ENCODE measurements at places on chromosomes 16 and 17.

DNA sequence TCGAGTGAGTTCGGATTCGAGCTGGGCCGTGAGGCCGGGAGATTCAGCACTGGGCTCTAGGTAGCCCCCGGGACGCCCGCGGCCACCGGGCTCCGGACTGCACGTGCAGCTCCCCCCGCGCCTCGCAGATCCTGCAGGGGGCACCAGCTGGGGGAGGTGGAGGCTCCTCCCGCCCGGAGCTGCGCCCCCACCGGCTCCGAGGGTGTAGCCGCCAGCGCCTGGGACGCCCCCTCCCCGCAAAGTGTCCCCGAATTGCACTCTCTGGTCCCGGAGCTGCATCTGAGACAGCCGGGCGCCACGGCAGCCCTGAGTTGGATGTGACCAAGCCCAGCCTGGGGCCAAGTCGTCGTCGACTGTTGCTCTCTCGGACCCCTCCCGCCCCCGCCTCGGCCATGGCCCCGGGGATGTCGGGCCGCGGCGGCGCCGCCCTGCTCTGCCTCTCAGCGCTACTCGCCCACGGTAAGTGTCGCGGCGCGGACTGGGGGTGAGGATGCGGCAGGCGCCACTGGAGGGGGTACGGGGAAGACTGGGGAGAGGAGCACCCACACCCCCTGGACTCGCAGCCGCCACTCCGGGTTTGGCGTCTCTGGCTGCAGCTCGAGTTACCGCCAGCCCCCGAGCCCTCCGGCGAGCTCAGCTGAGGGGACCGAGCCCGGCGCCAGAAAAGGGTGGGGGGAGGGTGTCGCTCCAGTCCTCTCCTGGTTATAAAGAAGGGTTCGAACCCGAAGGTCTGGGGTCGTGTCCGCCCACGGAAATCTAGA, 1.5 kb downstream of the TMEM132E start:
- no peak for DNase-seq

DNA sequence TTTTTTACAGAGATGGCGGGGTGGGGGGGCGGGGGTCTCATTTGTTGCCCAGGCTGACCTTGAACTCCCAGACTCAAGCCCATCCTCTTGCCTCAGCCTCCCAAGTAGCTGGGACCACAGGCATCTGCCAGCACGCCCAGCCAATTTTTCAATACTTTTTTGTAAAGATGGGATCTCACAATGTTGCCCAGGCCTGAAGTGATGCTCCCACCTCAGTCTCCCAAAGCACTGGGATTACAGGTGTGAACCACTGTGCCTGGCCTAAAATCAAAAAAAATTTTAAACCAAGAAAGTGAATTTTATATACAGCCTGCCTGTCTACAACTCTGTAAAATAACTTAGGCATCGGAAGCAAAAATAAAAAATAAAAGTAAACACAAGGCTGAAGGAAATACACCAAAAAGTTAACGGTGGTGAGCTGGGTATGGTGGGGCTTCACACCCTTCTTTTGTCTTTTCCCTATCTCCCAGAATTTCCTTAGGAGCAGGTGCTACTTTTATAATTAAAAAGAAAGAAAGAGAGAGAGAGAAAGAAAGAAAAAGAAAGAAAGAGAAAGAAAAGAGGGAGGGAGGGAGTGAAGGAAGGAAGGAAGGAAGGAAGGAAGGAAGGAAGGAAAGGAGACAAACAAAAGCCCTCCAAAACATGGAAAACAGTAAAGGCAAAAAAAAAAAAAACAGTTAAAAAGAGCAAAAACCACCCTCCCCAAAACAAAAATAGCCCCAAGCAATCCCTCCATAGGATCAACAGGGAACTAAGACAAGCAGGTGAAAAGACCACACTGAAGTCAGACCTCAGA, 51.4 kb downstream of the TBC1D16 start:
- no peak for DNase-seq

GRCh38 chr17:40351359-40352236, 12.9 kb downstream of the GJD3 start:
- DNase-seq: no peak

GRCh38 chr17:78676412-78677302, 99.5 kb upstream of the DNAH17 start:
- no peak for DNase-seq

DNA sequence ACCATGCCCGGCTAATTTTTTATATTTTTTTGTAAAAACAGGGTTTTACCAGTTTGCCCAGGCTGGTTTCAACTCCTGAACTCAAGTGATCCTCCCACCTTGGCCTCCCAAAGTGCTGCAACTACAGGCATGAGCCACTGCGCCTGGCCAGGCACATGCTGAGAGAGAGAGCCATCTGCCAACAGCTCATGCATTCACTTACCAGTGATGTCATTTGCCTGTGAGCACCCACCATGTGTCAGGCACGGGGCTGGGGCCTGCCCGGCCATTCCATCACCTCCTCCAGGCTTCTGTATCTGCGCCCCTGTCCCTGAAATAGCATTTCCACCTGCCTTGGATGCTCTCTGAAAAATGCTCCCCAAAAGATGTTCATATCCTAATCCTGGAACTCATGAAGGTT, 43.6 kb upstream of the PEMT start:
- DNase-seq: no peak

DNA sequence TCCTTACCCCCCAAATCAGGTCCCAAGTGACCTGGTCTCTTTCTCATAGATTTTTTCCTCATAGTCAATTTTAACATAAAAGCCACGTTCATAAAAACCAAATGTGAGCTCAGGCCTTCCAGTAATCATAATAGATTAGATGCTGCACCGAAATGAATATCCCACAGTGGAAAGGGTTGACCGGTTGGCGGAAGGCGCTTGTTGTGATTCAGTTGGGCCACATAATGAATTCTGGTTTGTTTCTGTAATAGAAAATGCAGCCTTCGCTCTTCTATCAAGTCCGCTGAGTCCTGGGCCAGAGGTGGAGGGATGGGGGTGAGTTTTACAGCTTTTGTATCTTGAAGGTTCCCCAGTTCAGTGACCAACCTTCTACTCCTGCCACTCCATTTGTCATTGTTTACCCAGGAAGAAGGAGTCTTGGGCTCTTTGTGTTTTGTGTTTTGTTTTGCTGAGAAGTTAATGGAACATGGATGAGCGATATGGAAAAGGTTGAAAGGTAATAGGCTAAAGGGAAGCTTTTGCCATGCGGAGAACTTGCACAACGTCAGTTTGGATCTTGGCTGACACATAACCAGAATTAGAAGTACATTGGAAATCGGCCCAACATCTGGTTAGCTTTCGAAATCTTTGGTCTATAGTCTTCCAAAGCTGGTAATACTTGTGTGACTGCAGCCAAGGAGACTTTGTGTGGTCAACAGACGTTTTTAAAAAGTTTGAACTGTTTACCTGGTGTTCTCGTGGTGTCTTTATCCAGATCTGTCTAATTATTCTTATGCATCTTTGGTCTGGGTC, 89.5 kb downstream of the CLEC16A start:
- no peak for DNase-seq

- DNase-seq: no peak
These were observed 271.8 kb downstream of the IRF8 start for GRCh38 chr16:86170720-86171119.

DNA sequence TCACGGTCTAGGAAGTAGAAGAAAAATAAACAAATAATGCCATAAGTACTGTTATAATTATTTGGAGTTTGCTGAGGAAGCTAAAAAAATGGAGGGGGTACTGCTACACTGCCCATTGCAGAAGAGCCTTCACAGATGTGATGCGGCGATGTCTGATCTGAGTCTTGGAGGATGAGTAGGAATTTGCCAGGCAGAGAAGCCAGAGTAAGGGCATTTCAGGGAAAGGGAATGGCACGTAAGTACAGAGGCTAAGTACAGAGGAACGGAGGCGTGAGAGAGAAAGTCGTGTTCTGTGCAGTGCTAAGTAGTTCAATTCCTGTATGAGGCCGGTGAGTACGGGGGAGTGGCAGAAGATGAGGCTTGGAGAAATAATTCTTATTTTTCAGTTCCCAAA, 741 bp upstream of the GRB2 start:
- DNase-seq: no peak

DNA sequence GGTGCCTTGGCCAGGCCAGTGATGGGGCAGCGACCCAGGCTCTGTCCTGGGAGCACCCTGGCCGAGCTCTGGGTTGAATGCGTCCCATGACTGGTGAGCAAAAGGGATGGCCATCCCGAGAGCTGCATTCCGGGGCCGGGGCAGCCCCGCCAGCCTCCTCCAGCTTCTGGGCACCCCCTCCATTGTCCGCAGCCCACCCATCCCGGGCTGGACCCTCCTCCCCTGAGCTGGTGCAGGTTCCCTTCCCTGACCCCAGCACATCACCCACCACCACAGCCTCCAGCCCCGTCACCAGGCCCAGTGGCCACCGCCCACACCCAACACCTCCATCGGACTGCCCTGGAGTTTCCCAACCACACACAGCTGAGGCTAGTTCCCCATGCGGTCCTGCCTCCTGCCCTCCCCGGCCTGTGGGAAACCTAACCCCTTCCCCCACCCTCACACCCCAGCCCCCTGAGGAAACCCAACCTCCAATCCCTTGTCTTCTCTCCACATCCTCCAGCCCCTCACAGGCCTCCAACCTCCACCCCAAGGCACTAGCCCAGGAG, 16.2 kb upstream of the PVALEF start:
- no peak for DNase-seq

DNA sequence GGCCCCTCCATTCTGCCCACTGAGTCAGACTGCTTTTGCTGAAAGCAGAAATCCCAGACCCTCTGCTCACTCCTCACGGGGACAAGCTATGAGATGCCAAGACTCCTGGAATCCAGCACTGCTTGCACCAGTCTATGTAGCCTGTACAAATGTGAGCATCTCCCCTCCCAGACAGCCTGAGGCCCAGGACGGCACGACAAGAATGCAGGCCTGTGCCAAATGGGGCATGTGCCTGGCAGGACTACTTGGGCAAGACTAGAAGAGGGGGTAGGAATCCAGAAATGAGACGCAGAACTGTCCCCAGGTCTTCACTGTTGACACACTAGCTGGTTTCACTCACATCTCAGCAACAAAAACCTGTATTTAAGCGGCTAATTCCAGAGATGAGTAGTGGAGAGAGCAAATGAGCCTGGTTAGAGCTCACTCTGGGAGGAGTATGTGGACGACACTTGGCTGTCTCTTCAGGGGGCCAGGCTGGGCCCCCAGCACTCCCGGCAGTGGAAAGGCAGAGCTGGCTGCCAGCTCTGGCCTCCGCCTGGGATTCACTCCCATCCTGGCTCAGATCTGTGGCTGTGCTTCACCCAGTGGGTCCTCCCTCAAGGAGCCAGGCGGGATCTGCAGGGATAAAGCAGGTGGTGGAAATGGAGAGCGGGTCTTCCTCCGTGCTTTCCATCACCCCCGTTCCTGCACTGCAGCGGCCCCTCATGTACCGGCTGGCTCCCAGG, 2.9 kb upstream of the MYO1C start:
- DNase-seq: no peak

GRCh38 chr17:37506678-37507077, 17.0 kb downstream of the DUSP14 start:
- DNase-seq: no peak

Data from stimulated activated CD4-positive, alpha-beta T cell treated with anti-CD3 and anti-CD28 coated beads, Interleukin-1b, Interleukin-23, amount 100 ng/mL, for 24 hours (primary cell).